Activated naive CD8-positive, alpha-beta T cell treated with anti-CD3 and anti-CD28 coated beads for 36 hours (primary cell): ENCODE measurements at places on chromosomes 12 and 14.

DNA sequence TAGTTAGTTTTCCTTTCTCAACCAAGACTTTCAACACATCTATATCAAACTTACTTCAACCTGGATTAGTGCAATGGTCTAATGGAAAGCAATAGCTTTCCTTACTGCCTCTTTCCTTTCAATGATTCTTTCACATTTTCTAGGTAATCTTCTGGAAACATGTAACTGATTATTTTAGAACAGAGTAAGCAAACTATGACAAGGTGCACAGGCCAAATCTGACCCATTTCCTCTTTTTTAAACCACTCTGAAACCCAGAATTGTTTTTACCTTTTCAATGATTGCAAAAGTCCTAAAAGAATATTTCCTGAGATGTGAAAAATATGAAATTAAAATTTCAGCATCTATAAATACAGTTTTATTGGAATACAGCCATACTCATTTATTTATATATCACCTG is 81.6 kb upstream of the TMTC2 start:
- no peak for DNase-seq

- DNase-seq = no peak
Observed at GRCh38 chr12:48717252-48717695, 767 bp upstream of the CCNT1 start.

DNA sequence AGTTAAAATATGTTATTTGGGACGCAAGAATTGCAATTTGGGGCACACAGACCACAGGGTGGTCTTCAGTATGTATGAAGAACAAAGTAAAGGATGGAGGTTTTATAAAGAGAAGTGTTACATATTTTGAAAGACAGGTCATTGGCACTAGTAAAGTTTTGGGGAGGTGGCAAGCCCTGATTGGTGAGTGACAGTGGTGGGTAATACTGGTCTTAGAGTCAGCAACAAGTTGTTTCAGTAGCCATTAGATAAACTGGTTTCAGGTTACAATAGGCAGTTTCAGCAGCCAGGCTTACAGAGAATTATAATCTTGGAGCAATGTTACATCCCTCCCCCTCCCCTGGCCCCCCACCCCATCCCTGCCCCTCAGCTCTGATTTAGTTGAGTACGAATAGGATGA is 17.5 kb downstream of the MARK3 start:
- no peak for DNase-seq

DNA sequence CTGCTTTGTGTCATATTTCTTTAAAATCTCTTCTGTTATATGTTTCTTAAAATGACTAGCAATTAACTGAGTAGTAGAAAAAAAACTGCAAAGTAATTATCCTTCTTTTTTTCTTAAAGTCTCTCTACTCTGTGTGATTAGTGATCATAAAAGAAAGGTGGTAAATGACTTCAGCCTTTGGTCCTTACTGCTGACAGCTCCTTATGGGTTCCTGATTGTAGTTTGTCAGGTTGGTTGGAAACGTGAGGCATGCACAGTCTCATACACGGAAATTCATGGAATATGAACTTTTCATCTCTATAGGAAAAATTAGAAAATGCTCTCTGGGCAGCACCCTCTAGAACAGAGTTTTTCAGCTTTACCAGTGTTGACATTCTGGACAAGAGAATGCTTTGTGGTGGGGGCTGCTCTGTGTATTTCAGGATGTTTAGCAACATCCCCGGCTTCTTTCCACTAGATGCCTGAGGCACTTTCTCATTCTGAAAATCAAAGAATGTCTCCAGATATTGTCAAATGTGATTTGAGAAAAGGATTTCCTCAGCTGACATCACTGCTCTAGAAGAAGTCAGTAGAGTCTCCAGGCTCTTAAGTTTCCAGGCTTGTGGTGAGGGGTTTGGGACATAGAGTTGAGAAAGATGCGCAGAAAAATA is 121.0 kb downstream of the PIK3C2G start:
- DNase-seq = no peak

- no peak for DNase-seq
Observed at GRCh38 chr12:19338405-19338804, 100.9 kb upstream of the AEBP2 start.

DNA sequence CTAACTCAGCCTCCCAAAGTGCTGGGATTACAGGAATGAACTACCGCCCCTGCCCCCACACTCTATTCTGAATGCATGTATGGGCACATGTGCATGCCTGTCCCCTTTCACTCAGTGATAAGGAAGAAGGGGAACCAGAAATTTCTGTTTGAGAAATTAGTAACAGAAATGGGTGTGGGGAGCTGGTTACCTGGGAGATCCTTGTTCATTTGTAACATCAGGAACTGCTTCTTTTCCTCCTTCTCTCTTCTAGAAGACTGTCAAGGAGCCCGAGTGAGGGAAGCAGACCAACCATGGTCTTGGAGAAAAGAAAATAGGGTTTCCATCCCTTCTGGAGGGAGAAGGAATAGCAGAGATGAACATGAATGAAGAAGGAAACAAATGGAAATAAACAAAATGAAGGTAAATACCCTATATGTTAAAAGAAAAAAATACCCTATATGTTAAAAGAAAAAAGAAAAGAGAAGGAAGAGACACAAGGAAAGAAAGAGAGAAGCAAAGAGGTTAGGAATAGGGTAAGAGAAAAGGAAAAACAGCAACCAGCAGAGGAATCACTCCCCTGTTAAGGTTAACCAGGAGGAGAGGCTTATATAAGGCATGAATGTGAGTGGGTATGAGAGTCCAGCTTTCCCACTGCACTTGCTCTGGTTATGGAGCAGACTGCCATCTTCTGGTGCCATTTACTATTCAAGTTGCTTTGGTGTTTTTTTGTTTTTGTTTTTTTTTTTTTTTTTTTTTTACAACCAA is 3.3 kb downstream of the PPP1R3E start:
- DNase-seq = no peak

DNA sequence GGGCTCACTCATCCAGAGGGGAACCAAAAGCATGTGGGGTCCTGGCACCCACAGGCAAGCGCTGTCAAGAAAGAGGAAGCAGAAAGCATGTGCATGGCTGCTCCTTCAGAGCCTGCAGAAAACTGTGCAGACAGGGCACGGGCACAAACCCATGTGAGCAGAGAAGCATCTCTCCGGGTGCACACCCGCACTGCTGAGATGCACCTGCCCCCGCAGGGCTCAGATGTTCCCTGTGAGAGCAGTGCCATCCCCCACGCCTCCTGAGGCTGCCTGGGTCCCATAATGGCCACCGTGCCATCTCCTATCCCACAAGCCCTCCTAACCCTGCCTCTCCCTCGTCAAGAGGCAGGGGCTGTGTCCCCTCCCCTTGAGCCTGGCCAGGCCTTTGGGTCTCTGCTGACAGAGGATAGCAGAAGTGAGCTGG is 32.3 kb upstream of the INF2 start:
- DNase-seq = peak; percentile 22

GRCh38 chr12:83016218-83016835 is 329.6 kb downstream of the TMTC2 start:
- DNase-seq = no peak

DNA sequence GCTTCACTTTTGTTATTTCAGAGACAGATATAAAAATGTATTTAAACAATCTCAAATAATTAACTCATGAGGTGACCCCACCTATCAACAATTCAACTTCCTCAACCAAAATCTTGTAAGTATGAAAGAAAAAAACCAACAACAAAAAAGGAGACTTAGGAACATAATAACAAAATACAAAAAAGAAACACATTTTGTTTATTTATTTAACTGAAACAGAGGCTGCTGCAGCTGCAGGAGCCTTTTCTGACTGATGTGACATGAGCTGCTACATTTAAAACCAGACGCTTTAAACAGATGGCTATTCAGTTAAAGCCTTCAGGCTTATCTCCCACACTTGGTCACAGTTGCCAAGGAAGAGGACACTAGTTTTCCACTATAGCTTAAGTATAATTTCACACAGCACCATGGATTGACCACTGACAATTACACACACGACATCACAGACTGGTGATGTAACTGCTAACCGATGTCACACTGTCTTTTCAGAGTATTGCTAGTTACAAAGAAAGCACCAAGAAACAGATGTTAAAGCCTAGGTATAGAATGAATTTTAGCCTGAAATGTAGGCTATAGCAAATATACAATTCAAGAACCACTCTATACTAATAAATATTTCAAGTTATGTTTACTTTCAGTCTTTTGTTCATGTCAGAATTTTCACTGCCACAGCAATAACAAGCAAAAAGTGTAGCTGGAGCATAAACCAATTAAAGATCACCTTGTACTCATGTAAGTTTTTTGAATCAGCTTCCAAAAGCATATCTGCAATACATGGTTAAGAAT is 113.0 kb downstream of the MED13L start:
- no peak for DNase-seq

DNA sequence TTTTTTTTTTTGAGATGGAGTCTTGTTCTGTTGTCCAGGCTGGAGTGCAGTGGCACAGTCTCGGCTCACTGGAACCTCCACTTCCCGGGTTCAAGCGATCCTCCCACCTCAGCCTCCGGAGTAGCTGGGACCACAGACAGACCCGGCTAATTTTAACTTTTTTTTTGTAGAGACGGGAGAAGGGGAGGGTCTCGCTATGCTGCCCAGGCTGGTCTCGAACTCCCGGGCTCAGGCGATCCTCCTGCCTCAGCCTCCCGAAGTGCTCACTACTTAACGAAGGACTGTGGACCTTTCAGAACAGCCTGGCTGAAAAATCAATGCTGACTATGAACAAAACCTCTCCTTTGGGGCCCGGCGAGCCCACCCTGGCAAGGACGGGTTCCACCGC is 10.9 kb downstream of the SLC6A12 start:
- DNase-seq = no peak

GRCh38 chr12:31031951-31032335 is 41.7 kb upstream of the DDX11 start:
- DNase-seq = no peak

GRCh38 chr14:80930836-80931389 is 10.6 kb downstream of the CEP128 start:
- DNase-seq = peak; percentile 59

DNA sequence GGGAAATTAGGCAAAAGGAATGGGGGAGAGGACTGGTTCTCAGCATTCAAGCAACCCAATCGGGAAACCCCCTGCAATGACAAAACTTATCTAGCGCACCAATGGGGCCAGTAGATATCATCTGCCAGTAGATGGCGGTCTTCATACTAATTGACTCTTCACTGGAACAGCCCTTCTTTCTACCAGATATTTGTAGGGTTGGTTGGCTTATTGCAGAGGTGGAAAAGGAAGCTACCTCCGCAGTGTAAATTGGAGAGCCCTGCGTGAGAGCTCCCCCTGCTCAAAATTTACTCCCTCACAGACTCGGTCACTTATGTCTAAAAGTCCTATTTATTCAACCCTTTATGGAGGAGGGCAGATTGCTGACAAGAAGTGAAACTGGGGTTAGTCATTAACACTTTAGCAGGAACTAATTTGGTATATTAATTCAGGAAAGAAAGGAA is 166.1 kb upstream of the CCND2 start:
- DNase-seq = peak; percentile 71

DNA sequence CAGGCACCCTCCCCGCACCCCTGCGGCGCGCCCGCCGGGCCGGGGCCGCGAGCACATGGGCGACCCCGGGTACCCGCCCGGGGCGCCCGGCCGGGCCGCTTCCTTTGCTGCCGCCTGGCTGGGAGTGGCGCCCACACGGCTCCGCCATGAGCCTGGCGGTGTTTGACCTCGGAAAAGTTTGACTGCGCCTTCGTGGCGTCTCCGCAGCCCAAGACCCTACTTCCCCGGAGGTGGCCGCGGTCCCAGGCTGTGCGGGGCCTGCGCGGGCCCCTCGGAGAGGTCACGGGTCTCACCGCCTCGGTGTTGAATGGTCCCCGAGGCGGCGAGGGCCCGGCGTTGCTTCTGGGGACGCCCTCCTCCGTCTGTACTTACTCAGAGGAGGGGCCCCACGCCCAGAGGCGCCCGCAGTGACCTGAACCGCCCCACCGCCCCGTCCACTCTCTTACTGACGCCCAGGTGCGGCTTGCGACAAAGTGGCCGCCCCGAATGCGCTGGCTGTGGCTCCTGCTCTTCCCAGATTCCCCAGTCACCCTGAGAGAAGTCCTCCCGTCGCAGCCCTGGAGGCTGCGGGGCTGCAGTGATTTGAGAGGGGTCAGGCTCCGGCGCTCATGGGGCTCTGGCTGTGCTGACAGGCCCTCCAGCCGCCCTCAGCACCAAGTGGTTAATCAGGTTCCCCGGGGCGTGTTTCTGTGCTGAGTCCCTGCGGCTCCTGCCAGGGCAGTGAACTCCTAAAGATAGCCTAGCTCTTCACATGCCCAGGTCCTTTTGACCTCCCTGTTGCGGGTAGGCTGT is 5.8 kb downstream of the KMT5A start:
- DNase-seq = peak; percentile 41

GRCh38 chr14:94673781-94674231 is 61.6 kb downstream of the SERPINA3 start:
- DNase-seq = no peak

DNA sequence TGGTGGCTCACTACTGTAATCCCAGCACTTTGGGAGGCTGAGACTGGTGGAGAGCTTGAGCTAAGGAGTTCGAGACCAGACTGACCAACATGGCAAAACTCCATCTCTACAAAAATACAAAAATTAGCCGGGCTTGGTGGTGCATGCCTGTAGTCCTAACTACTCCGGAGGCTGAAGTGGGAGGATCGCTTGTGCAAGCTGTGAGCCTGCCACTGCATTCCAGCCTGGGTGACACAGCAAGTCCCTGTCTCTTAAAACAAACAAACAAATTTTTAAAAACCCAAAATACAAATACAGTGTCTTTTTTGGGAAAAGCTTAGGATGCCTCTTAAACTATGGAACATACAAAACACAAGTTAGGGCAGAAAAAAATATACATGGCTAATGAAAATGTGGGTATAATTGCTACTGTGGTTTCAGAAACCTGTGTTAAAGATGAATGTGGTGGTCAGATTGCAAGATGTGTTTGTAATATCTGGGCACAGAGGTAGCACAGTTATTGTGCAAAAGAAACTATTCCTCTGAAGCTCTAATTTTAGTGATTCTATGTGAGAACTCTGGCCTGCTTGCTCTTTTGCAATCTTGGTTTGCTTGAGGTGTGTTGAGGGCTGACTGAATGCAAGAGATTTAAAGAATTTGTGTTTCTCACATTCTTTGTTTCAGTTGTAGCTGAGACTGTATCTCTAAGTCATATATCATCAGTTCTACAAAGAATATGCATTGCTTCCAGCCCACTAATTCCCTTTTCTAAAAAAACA is 3.9 kb upstream of the HSPA2 start:
- DNase-seq = no peak

GRCh38 chr14:84042992-84043391 is 1487.0 kb upstream of the FLRT2 start:
- DNase-seq = no peak
